ENCODE measurements at places on chromosomes 2 and 18. TPM values are rescaled to one million over a fixed set of nuclear protein-coding genes. Genes with fewer than 3 reads are reported as not detected.

SPDYA gene
- polyA plus RNA-seq: 2.1 TPM

ZNF385B gene
- polyA plus RNA-seq: 19.8 TPM

SH2D6 gene
- polyA plus RNA-seq: 0.40 TPM

DNA sequence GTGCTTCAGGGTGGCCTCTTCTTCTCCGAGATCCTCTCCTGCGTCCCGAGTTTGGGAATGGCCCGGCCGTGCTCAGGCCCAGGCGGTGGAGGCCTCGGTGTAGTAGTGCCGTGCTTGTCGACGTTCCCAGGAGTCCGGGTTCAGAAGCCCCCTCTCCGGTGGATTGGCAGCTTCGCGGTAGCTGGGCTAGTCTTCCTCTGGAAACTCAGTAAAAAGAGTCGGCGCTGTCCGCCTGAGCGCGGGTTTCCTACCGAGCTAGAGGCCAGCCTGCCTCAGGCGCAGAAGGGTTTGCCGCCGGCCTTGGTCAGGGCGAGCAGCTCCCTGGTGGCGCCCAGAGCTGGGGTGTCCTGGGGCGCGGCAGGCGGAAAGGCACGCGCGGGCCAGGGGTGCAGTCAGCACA lies 3.2 kb downstream of the RALBP1 start:
- DNase-seq: no peak

GRCh38 chr2:46296840-46297545 lies at the start of gene EPAS1:
Gene EPAS1 (plus strand): TSS chr2:46297407. CDS start chr2:46297912, 505 bp downstream.
- peak; percentile 65 for DNase-seq

GRCh38 chr2:3600256-3600855 lies 5.4 kb downstream of the COLEC11 start:
- DNase-seq: no peak

DNA sequence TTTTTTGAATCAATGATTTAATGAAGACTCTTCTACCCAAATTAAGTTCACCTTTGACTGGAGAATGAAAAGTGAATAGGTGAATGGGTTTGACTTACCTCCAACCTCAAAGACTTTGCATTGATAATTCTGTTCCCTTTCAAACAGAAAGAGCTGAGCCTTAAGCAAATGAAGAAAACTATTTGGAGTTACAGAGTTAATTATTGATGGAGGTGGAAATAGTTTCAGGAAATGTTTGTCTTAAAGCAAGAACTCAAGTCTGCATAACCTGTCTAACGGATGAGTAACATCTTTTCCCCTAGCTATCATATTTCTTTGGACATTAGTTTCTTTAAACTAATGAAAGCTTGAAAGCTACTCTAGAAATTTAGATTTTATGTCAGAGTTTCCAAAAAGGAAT lies 166.5 kb downstream of the CERS6 start:
- no peak for DNase-seq

- no peak for DNase-seq
These were observed 155.1 kb downstream of the TRIB2 start for GRCh38 chr2:12871694-12872315.

DNA sequence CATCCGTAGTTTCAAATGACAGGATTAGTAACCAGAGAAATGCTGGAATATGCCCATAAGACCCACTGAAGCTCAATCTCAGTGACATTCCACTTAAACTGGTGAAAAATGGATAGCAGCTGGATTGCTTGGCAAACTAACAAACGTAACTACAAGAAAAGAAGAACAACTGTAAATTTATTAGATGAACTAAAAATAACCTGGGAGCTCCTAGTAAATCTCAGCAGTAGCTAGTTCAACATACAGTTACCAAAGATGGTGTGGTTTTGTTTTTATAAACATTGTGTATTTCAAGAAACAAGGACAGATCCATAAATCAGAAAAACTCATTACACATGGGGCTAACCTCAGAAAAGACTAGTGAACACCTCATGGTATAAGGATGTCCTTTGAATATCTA lies 531.9 kb downstream of the XIRP2 start:
- DNase-seq: peak; percentile 12

GRCh38 chr2:68687018-68687417 lies 43.6 kb downstream of the PROKR1 start:
- no peak for DNase-seq

GRCh38 chr2:170301626-170302025 lies 123.7 kb downstream of the MYO3B start:
- DNase-seq: no peak

DNA sequence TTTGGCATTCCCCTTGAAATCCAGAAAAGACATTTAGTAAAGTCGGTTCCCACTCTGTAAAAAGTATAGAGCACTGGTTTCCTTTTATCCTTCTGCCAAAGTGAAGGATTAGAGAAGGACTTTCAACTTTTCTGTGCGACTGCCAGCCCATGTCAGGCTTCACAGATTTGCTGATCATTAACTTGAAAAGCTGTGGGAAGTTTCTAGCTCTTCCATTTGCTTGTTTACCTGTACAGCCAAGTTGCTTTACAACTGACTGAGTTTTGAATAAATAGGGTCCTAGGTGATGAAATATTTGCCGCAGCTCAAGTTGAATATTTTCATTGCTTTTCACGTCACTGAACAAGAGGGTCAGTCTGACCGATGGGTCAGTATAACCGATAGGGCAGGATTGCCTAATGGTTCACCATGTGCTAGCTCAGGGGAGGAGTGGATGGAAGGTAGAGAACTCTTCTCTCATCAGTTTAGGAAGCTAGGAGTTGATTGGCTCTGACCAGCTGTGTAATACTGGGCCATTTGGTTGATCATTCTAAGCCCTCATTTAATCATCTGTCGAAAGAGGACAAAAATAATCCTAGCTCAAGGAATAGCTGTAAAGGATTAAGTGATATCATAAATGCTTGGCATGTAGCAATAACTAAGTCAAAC lies 30.4 kb downstream of the UPP2 start:
- DNase-seq: no peak

GRCh38 chr2:33022989-33023727 lies 76.4 kb downstream of the LTBP1 start:
- no peak for DNase-seq

Data from muscle of arm (tissue), 14 donors.